ENCODE measurements at places on chromosomes 3 and 15. TPM values are rescaled to one million over a fixed set of nuclear protein-coding genes. Genes with fewer than 3 reads are reported as not detected.

DNA sequence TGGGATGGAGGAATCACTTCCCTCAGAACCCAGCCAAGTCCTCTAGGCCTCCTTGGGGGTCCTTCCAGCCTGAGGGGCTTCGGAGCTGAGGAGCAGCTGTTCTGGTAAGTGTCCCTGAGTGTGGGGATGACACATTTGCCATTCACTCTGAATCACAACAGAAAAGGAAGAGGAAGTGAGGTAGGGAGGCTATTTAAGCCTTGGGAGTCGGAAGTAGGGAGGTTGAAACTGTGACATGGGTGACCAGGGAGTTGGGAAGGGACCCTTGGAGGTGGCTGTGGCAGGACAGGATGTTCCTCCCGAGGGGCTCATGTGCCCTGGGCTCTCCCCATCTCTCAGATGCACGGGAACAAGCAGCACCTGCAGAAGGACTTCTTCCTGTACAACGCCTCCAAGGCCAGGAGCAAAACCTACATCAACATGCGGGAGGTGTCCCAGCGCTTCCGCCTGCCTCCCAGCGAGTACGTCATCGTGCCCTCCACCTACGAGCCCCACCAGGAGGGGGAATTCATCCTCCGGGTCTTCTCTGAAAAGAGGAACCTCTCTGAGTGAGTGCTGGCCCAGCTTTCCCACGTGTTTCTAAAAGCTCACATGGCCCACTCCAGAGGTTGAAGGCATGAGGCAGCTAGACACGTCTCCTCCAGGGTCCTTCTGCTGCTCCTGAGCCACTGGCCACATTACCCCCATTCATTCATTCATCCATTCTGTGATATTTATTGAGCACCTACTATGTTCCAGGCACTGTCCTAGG lies 43.3 kb downstream of the CAPN3 start:
- DNase-seq = no peak
- no peaks in the 10 kb centered on the region for H3K27me3 ChIP-seq
- H3K27ac ChIP-seq = peak overlapping the region; percentile 53
- H3K4me1 ChIP-seq = peaks cover 8% of the 10 kb centered on the region

DNA sequence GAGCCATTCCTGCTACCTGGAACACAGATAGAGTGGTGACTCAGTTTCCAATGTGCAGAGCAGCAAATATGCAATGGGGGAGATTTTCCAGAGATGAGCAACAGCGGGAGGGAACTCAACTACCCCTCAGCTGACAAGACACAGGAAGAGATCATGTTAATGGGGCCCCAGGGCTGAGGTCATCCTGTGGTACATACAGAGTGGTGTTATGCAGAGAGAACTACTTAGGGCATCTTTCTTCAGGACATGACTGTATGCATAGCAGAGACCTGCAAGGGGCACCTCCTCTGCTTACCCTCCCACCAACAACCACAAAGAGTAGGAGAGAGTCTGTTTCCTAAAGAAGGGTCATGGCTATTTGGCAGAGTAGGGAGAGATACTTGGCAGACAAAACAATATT lies 6.8 kb upstream of the TBC1D5 start:
- peaks cover 16% of the 10 kb centered on the region for H3K4me1 ChIP-seq
- no peaks in the 10 kb centered on the region for H3K36me3 ChIP-seq
- no peaks in the 10 kb centered on the region for H3K27me3 ChIP-seq
- H3K27ac ChIP-seq = peak overlapping the region; percentile 93

The CYP1A2 gene
- total RNA-seq = not detected

DNA sequence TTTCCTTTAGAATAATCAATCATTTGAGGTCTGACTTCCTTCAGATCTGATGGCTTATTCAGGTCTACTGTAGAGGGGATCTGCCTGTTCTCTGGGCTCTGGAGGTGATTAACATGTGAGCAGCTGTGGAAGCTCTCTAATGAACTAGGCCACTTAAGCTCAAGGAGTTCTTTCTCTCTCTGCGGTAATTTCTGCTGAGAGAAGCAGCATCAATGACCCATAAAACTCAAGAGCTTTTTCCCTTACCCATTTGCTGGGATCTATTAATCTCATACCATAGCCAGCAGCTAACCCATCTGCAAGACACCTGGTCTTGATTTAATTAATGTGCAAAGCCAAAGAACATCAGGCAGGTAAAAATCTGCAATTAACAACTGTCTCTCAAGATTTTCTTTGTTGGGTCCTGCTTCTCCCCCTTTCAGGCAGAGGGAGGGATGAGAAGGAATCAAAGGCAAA lies 73.2 kb upstream of the DLG1 start:
- peaks cover 41% of the 10 kb centered on the region for H3K27me3 ChIP-seq
- no peak overlapping the region for H3K4me3 ChIP-seq
- H3K27ac ChIP-seq = no peak overlapping the region
- no peaks in the 10 kb centered on the region for H3K36me3 ChIP-seq
- no peaks in the 10 kb centered on the region for H3K4me1 ChIP-seq
- no peak for DNase-seq

DNA sequence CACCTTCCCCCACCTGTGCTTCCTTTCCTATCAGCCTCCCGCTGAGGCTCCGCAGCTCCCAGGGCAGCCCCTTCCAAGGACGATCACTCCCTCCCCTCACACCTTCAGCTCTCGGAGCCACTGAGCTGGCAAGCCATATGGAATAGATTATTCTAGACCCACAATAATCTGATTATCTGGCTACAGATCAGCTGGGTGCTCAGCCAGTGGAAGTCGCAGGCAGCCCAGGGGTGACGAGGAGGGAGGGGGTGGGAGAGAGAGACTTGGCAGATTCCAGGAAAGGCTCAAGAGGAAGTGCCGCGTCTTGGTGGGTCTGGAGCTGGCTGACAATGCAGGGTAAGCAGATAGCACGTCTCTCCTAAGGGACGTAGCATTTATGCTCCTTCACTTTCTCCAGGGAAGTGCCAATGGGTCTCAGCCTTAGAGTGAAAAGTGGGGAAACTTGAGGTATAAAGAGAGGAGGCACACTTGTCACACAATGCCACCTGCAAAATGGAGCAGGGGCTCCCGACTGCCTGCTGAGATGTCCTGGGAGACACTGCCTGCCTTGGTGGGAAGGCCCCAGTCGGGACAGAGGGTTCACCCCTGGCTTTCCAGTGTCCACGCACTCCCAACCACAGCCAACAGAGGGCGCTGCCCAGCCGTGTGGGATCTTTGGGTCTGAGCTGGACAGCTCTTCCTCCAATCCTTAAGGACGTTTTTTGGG lies 9.4 kb upstream of the MESP1 start:
- DNase-seq = peak; percentile 35
- H3K36me3 ChIP-seq = no peaks in the 10 kb centered on the region
- H3K27me3 ChIP-seq = peaks cover 29% of the 10 kb centered on the region
- H3K27ac ChIP-seq = peak overlapping the region; percentile 39
- no peak overlapping the region for H3K4me3 ChIP-seq

- H3K27ac ChIP-seq = peak overlapping the region; percentile 98
- peaks cover 50% of the 10 kb centered on the region for H3K4me1 ChIP-seq
- peak; percentile 64 for DNase-seq
- H3K36me3 ChIP-seq = peaks cover 6% of the 10 kb centered on the region
- no peaks in the 10 kb centered on the region for H3K27me3 ChIP-seq
These were observed 885 bp downstream of the CDV3 start for GRCh38 chr3:133574260-133574881.

- H3K4me3 ChIP-seq = no peak overlapping the region
- H3K27ac ChIP-seq = no peak overlapping the region
- no peak for DNase-seq
- H3K4me1 ChIP-seq = no peaks in the 10 kb centered on the region
- no peaks in the 10 kb centered on the region for H3K27me3 ChIP-seq
These were observed 147.5 kb upstream of the SYNPR start for GRCh38 chr3:63130625-63131024.

The SLC38A3 gene
- not detected for total RNA-seq

The ZMAT3 gene
- 19.0 TPM for total RNA-seq

The TMCO5A gene
- not detected for total RNA-seq

The AQR gene
- 40.4 TPM for total RNA-seq

DNA sequence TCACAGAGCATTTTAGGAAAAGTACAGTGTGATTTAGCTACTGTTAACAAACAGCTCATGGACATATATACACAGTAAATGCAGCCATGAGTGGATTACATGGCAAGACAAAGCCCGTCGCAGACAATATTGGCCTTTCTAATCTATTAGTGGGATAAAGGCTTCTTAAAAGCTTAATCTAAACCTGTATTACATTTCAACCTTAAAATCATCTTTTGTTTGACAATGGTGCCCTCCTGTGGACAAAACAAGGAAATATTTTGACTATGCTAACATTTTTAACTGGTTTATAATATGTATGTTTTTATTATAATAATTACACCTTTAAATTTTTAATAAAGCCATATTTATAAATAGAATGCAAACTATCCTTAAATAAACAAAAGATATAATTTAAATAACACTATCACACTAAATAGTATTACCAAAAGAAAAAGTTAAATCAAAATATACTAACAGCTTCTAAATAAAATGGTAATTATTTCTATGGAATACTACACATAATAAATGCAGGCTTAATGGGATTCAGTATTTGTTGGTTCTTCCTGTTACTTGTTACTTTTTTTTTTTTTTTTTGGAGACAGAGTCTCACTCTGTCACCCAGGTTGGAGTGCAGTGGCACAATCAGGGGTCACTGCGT lies 38.6 kb downstream of the TAFA4 start:
- peaks cover 41% of the 10 kb centered on the region for H3K27me3 ChIP-seq
- peaks cover 8% of the 10 kb centered on the region for H3K4me1 ChIP-seq
- DNase-seq = no peak
- H3K4me3 ChIP-seq = no peak overlapping the region
- H3K36me3 ChIP-seq = peaks cover 3% of the 10 kb centered on the region

DNA sequence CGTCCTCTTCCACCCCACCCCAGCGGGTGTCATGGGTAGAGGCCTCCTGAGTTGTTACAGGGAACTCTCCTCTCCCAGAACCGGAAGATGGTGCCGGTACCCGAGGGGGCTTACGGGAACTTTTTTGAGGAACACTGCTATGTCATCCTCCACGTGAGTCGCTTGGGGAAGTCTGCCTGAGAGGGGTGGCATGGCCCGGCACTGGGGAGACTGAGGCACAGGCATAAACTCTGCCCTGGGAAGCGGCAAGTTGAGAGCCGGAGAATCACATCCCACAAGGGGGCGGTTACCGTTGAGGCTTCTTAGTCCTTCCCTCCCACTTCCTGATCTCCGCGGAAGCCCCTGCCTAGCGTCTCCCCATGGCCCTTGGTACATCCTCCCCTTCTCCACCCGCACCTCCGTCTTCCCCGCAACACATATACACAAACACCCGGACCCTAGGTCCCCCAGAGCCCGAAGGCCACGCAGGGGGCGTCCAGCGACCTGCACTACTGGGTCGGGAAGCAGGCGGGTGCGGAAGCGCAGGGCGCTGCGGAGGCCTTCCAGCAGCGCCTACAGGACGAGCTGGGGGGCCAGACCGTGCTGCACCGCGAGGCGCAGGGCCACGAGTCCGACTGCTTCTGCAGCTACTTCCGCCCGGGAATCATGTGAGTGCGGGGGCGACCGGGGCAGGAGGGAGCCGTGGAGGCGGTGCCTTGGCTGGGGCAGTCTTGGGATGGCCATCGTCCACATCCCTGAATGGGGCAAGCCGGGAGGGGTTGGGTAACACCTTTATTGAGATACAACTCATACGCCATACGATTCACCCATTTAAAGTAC lies 3.4 kb downstream of the VILL start:
- no peaks in the 10 kb centered on the region for H3K27me3 ChIP-seq
- peak overlapping the region; percentile 96 for H3K27ac ChIP-seq
- DNase-seq = peak; percentile 41
- H3K36me3 ChIP-seq = peaks cover 2% of the 10 kb centered on the region
- H3K4me3 ChIP-seq = peak overlapping the region; percentile 93

GRCh38 chr3:173939331-173939730 lies 541.8 kb downstream of the NLGN1 start:
- H3K36me3 ChIP-seq = no peaks in the 10 kb centered on the region
- H3K27ac ChIP-seq = no peak overlapping the region
- no peak for DNase-seq
- no peaks in the 10 kb centered on the region for H3K27me3 ChIP-seq
- no peaks in the 10 kb centered on the region for H3K4me1 ChIP-seq

DNA sequence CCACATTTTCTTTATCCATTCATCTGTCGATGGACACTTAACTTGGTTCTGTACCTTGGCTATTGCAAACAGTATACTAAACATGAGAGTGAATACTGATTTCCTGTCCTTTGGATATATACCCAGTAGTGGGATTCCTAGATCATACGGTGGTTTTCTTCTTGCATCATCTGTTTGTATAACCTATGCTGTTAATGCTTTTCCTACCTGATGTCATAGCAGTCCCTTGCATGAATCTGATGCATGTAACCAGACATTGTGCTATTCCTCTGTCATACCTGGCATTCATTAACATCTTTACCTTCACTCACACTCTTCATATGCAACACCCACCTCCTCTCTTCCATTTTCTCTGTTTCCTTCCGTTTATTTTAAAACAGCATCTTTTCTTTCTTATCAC lies 185.2 kb downstream of the KLHL25 start:
- no peak for DNase-seq
- no peak overlapping the region for H3K27ac ChIP-seq
- H3K4me1 ChIP-seq = peaks cover 17% of the 10 kb centered on the region
- peaks cover 10% of the 10 kb centered on the region for H3K36me3 ChIP-seq
- no peak overlapping the region for H3K4me3 ChIP-seq
- no peaks in the 10 kb centered on the region for H3K27me3 ChIP-seq

GRCh38 chr3:121542924-121543323 lies 2.9 kb downstream of the POLQ start:
- peaks cover 2% of the 10 kb centered on the region for H3K36me3 ChIP-seq
- H3K27ac ChIP-seq = no peak overlapping the region
- no peaks in the 10 kb centered on the region for H3K27me3 ChIP-seq
- peaks cover 11% of the 10 kb centered on the region for H3K4me1 ChIP-seq
- H3K4me3 ChIP-seq = no peak overlapping the region

DNA sequence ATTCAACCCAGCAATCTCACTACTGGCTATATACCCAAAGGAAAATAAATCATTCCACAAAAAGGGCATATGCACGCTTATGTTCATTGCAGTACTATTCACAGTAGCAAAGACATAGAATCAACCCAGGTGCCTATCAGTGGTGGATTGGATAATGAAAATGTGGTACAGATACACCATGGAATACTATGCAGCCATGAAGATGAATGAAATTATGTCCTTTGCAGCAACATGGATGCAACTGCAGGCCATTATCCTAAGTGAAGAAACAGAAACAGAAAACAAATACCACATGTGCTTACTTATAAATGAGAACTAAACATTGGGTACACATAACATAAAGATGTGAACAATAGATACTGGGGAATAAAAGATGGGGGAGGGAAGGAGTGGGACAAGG lies 606.4 kb upstream of the GRM7 start:
- DNase-seq = no peak
- H3K4me3 ChIP-seq = no peak overlapping the region

GRCh38 chr3:71310359-71310979 lies 273.1 kb downstream of the FOXP1 start:
- peaks cover 6% of the 10 kb centered on the region for H3K36me3 ChIP-seq
- peak overlapping the region; percentile 59 for H3K27ac ChIP-seq
- DNase-seq = no peak
- H3K4me1 ChIP-seq = peaks cover 34% of the 10 kb centered on the region
- no peaks in the 10 kb centered on the region for H3K27me3 ChIP-seq

GRCh38 chr15:69444686-69445085 lies 7.9 kb upstream of the RPLP1 start:
- H3K4me1 ChIP-seq = no peaks in the 10 kb centered on the region
- no peaks in the 10 kb centered on the region for H3K27me3 ChIP-seq
- no peaks in the 10 kb centered on the region for H3K36me3 ChIP-seq
- no peak for DNase-seq

The CHRM5 gene
- total RNA-seq = not detected

The MED12L gene
- 6.2 TPM for total RNA-seq

GRCh38 chr3:71104556-71104955 lies 479.0 kb downstream of the FOXP1 start:
- peak overlapping the region; percentile 89 for H3K27ac ChIP-seq
- DNase-seq = no peak
- H3K36me3 ChIP-seq = peaks cover 3% of the 10 kb centered on the region
- no peaks in the 10 kb centered on the region for H3K27me3 ChIP-seq
- peaks cover 61% of the 10 kb centered on the region for H3K4me1 ChIP-seq

- H3K4me1 ChIP-seq = peaks cover 38% of the 10 kb centered on the region
- DNase-seq = no peak
- peak overlapping the region; percentile 49 for H3K4me3 ChIP-seq
- no peaks in the 10 kb centered on the region for H3K27me3 ChIP-seq
These were observed 1.9 kb downstream of the RUBCN start for GRCh38 chr3:197734667-197735318.

Data from T-helper 17 cell (primary cell).